ENCODE measurements at places on chromosomes 3 and 15. TPM values are rescaled to one million over a fixed set of nuclear protein-coding genes. Genes with fewer than 3 reads are reported as not detected.

The SEMA5B gene
- polyA plus RNA-seq = 29.4 TPM

The SLC9C1 gene
- polyA plus RNA-seq = 0.50 TPM

GRCh38 chr3:152229692-152230091 lies 39.0 kb upstream of the MBNL1 start:
- no peak for DNase-seq

GRCh38 chr3:113218681-113219045 lies 7.3 kb downstream of the BOC start:
- no peak for DNase-seq

DNA sequence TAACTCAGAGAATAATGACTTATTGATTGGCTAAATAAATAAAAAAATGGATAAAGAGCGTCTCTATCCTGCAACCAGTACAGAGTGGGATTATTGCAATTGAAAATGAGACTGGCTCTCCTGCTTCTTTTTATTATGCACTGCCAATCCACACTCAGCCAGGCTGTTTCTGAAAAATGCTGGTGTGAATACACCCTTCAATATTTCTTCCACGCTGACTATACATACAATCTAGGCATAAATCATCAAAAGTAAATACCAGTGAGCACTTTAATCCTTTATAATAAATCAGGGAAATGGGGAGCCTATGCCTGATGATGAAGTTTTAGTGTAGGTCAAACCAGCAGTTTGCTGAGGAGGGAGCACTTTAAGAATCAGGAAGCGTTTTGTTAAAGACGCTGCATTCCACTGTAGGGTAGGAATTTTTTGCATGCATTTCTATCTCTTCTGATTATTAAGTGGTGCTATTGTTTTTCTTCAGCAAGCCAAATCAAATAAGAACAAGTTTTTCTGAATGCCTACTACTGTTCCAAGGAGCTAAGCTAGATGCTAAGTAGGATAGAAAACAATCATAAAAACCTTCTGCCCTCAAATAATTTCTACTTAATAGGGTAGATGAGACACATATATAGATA lies 781.5 kb downstream of the TBL1XR1 start:
- no peak for DNase-seq

DNA sequence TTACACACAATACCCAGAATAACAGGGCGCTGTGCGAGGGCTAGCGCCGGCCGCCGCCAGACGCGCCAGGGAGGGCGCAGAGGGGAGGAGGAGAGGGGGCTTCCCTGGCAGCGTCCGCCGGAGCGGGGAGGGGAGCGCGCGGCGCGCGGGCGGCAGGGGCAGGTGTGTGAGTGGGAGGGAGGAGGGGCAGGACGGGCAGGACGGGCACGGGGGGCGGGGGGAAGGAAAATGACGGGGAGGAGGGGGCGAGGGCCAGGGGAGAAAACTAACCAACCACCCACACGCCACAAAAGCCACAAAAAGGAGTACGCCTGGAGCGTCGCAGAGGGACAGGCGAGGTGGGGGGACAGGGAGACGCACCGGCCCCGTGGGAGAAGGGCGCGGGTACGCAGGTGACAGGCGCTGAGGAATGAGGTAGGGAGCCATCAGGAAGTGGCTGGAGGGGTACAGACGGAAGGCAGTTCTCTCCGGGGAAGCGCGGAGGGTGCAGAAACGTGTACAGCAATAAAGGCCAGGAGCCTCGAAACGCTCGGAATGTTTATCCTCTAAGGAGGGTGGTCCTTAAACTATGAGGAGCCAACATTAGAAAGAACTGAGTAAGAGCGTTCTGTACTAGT lies 610 bp upstream of the SATB1 start:
- no peak for DNase-seq

DNA sequence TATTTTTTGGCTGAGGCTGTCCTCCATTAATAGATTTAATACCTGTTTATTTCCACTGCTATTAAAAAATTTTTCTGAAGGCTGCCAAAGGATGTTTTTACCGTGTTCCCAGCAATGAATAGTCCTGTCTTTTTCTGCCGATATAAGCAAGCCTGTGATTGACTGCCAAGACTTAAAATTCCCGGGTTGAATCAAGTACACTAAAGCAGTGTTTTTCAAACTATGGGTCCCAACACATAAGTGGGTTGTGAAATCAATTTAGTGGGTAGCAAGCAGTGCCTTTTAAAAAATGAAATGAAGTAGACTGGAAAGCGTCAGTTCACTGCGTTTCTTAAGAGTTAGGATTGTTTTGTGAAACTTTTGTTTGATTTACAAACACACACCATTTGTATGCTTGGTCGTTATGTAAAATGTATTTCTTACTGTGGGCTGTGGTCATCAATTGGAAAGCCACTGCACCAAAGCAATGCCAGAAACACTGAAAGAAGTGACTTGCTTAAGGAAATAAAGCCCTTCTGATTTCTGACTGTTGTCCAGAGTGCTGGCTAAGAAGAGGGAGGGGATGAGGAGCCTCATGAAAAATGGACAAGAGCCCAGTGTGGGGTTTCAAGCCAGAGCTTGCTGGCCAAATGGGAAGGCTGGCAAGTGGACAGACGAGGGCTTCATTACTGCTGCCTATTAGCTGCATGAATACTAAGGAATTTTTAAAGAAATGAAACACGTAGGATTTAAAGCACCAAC lies 206.0 kb downstream of the THRB start:
- no peak for DNase-seq
